Activated T-helper 2 cell treated with anti-CD3 and anti-CD28 coated beads, Interferon-gamma antibody, Interleukin-2, Interleukin-4, amounts not matched to agents 10 μg/mL and 5 μg/mL and 100 μg/mL, durations not matched to agents 14 hours and 24 hours and 36 hours (primary cell): ENCODE measurements at places on chromosomes 2 and 18. TPM values are rescaled to one million over a fixed set of nuclear protein-coding genes. Genes with fewer than 3 reads are reported as not detected.

- DNase-seq, result no peak
Measured at GRCh38 chr18:12417687-12418086, 10.0 kb downstream of the PRELID3A start.

The BOK gene
- total RNA-seq, result 0.16 and 0.27 TPM in 2 replicates

- DNase-seq, result no peak
Measured at GRCh38 chr2:219496247-219496824, 2.4 kb upstream of the GMPPA start.

The CASP8 gene
- 43.5 and 44.1 TPM in 2 replicates for total RNA-seq

DNA sequence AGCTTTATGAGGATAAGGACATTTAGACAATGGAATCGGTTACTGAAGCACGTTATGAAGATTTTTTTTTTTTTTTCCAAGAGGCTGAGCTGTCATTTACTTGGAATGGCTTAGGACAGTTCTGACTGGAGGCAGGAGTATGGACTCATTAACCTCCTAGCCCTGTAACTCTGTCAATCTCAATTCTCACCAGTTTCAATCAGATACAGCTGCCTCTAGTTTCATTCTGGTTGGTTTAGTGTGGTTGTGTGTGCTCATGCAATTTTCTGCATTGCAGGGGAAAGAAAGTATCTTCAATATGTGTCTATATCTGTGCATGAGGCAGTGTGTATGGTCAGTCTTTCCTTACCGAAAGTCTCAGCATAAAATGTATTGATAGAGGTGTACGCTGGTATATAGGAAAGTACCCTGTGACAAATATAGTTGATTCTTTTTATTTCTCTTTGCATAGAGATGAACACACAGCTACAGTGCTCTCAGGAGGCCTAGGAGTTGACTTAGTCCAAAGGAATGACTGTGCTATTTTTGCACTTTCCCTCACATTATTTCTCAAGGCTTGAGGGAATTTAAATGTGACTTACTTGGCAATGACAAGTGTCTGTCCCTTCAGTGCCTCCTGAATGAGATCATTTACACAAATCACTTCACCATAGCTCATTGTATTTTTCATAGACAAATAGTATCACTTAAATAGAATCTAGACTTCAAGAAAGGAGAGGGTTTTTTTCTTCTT lies 50.5 kb upstream of the GRB14 start:
- DNase-seq, result no peak

GRCh38 chr2:197993363-197993762 lies 189.0 kb downstream of the PLCL1 start:
- DNase-seq, result no peak

The PUS10 gene
- total RNA-seq, result 7.4 TPM in 2 replicates

The CRYBA2 gene
- not detected in 2 replicates for total RNA-seq

DNA sequence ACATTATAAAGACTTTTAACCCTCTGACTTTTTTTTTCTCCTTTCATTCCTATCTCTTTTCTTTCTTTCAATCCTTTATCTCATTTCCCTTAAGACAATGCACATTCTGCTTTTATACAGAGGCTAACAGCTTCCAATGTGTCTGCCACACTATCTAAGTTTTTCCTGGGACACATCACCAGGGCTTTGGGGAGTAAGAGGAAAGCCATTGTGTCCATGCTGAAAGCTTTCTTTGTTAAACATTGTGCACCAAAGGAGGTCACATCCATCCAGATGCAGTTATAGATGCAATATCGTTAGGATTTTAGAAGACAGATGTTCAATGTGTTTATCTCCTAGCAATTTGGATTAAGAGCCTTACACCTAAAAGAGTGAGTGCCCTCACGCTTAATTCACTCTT lies 534.1 kb downstream of the CNTNAP5 start:
- no peak for DNase-seq

The RPE gene
- total RNA-seq, result 57.2 and 57.8 TPM in 2 replicates

- DNase-seq, result no peak
Measured at GRCh38 chr2:196376984-196377877, 205.9 kb upstream of the STK17B start.

DNA sequence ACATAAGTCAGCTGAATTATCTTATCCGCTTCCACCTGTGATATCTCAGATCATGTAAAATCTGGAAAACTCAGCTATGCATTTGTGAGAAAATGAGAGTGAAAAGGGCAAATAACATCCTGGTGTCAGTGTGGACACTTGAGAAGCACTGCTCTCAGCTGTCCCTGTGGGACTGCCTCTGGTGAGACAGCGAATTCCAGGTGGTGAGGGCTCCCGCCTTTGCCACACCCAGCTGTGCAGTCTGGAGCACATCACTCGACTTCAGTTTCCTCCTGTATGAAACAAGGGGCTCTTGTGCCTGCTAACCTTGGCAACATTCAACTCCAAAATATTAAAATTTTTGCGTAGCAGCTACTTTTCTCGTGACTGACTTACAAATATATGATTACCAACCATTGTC lies 194.9 kb upstream of the BOD1L2 start:
- DNase-seq, result no peak

GRCh38 chr18:67582488-67582887 lies 66.0 kb upstream of the DSEL start:
- no peak for DNase-seq

The QPCT gene
- total RNA-seq, result 0.48 and 0.71 TPM in 2 replicates

DNA sequence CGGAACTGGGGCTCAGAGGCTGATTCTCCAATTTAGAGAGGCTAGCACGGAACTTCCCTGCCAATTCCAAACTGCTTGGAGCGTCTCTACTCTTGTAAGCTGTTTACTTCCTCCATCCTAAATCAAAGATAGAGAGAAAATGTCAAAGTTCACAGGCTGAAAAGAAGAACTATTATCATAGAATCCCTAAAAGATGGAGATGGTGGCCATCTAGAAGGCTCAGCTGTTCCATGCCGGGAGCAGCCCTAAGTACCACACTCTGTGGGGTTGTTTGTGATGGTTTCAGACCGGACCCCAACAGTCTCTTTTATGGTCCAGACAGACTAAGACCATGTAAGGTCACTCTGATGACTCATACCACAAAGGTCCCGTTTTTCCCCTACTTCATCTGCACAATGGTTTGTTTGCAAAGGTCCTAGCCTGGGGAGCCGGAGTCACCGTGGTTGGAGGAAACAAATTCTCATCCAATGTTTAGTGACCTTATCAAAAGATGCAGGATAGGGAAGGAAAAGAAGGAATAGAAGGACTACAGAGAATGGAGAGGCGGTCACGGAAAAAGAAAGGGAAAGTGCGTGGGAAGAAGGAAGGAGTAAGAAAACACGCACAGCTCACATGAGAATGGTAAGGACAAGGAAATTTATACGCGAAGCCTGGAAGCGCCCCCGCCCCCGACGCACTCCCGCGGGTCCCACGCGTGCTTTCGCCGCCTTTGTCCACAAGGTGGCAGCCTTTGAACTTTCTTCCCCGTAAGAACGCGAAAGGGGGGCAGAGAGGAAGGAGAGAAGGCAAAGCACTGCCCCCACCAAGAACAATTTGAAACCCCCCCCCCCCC lies 453 bp upstream of the ANTXR1 start:
- DNase-seq, result no peak

The RTP5 gene
- total RNA-seq, result 0.09 and 0.30 TPM in 2 replicates

GRCh38 chr2:179805001-179805400 lies 56.4 kb downstream of the ZNF385B start:
- no peak for DNase-seq

The NYAP2 gene
- not detected in 2 replicates for total RNA-seq

DNA sequence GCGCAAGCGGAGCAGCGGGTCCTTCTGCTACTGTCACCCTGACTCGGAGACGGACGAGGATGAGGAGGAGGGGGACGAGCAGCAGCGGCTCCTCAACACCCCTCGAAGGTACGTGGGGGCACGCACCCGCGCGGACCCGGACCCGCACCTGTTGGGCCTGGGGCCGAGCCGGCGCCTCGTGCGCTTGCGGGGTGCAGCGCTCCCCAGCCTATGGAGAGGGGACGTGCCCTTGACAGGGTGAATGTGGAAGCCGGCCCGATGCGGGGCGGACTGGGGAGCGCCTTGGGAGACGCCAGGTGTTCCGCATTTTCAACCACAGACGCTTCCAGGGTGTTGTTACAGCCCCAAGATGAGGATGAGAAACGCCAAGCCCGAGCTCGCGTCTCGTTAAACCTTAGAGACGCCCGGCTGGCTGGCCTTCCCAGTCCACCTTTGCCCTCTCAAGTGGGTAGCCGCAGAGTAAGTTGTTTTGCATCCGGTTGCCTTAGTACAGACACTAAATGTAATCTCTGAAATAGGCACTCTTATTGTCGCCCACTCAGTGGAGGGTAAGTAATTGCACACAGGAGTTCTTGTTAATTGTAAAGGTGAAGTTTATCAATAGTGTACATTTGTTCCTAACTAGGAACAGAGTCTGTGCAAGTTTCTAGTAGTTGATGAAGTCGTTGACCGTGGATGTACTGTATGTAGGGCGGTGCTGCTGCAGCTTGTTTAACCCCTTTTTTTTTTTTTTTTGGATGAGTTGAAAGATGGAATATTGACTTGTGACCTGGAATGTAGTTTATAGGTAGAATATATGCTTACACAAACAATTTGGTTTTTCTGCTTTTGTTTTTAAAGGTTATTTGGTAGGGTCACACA lies 815 bp downstream of the GMCL1 start:
- peak; percentile 47 for DNase-seq

DNA sequence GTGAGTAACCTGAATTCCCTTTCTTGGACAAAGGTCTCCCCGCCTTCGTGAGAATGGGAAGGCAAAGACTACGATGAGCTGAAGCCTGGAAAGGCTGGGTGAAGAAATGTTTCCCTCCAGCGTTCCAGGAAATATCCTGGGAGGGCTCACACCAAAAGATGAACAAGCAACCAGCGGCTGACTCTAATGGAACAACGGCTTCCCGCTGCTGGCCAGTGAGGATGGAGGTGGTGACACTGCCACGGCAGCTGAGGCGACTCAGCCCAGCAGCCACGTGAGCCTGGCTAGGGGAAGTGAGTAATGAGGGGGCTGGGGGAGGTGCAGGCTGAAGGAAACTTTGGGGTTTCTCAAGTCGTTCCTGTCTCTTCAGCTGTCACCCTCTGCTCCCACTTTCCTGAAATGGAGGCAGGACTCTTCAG lies 105.0 kb upstream of the SMAD7 start:
- DNase-seq, result no peak

DNA sequence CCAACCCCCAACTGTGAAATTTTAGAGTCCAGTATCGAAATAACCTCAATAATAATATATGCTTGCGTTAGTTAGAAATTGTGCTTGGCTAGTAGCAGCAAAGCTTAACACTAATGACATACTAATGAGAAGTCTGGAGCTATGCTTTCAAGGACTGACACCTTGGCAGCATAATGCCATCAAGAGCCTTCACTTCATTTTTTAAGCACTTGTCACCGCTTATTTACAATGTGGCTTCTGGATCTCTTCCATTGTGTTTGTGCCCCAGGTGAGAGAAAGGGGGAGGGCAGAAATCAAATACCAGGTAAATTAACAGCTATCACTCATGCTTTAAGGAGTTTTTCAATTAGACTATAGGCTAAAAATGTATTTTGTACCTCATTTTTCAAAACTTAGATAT lies 101.5 kb downstream of the CDH7 start:
- DNase-seq, result no peak

GRCh38 chr18:66328296-66328878 lies 275.5 kb downstream of the CDH19 start:
- no peak for DNase-seq

DNA sequence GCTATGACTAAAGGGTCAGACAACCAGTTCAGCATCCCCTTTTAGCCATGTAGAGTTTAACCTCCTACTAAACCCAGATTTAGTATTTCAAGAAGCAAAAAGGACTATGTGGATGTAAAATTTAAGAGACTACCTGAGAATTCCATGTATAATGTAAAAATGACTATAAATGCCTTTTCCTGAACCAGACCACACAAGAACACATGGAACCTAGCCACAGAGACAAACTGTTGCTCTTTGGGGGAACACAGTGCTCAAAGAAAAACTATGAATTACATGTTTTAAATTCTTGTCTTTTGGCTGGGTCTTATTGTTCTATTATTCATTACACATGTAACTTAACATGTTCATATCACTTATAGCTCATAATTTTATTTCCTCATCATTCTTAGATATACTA lies 192.8 kb downstream of the DNER start:
- no peak for DNase-seq

GRCh38 chr2:119552902-119553301 lies 8.7 kb downstream of the CFAP221 start:
- no peak for DNase-seq

The SCYGR4 gene
- not detected in 2 replicates for total RNA-seq
